ENCODE measurements at places on chromosomes 4 and X. TPM values are rescaled to one million over a fixed set of nuclear protein-coding genes. Genes with fewer than 3 reads are reported as not detected.

- no peak for DNase-seq
Observed at GRCh38 chr4:156974264-156974663, 2.7 kb upstream of the PDGFC start.

- no peak for DNase-seq
Observed at GRCh38 chr4:55910140-55910539, 38.6 kb upstream of the CEP135 start.

DNA sequence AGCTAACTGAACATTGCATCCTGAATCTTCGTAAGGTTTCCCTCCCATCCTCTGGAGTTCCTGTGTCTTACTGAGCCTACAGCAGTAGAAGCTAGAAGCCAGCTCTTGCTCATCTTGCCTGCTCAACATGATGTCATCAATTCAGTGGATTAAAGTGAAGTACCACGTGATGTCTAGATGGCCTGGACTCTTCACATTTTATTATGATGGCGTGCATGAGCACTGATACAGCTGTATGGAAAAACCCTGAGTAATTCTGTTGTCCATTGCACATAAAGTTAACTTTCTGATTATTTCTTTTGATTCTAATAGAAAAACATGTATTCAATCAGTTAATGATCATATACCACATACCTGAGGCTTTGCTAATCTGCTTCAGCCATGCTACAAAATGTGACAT is 2387.7 kb upstream of the TENM3 start:
- DNase-seq = peak; percentile 8

GRCh38 chr4:127505203-127505602 is 127.6 kb upstream of the INTU start:
- no peak for DNase-seq

- no peak for DNase-seq
Observed at GRCh38 chr4:149801416-149801815, 14.2 kb downstream of the IQCM start.

PRICKLE3 gene
- total RNA-seq = 5.6 TPM

ENPEP gene
- 0.34 TPM for total RNA-seq

OTOP1 gene
- not detected for total RNA-seq

Data from Daoy (cell line).